HL-60 (cell line): ENCODE measurements at places on chromosomes 2 and 18.
A peak's percentile ranks its signal among the peaks of the same experiment; 100 is the strongest.

GRCh38 chr2:215831296-215831913, 181.9 kb downstream of the MREG start:
- DNase-seq: peak; percentile 32

GRCh38 chr2:207593277-207593676, 31.9 kb downstream of the METTL21A start:
- DNase-seq: no peak

DNA sequence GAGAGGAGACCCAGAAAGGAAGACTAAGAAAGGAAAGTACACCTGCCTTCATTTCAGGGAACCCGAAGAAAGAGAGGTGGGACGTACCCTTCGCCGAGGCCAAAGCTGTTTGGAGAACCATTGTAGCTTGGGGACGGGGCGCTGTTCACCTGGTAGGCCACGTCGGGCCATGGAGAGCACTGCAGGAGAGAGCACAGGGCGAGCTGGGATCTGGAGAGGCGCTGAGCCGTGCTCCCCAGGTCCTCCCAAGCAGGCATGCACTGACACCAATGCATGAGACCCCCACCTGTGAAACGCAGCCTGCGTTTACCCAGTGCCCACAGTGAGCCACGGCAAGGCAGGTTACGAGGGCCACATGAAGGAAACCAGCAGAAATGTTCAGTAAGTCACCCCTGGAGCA, 45.5 kb downstream of the TFCP2L1 start:
- DNase-seq: no peak

DNA sequence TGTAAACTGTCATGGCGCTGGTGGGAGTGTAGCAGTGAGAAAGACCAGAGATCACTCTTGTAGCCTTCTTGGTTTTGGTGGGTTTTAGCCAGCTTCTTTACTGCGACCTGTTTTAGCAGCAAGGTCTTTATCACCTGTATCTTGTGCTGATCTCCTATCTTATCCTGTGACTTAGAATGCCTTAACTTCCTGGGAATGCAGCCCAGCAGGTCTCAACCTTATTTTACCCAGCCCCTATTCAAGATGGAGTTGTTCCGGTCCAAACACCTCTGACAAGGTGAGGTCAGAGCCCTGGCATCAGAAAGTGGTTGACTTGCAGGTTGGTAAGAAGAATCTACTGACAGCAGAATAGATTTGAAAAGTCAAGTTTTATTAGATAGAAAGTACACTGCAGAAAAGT, 55.0 kb upstream of the MSH6 start:
- DNase-seq: no peak

- DNase-seq: no peak
These were observed 68.2 kb downstream of the LRP2 start for GRCh38 chr2:169294001-169294675.

DNA sequence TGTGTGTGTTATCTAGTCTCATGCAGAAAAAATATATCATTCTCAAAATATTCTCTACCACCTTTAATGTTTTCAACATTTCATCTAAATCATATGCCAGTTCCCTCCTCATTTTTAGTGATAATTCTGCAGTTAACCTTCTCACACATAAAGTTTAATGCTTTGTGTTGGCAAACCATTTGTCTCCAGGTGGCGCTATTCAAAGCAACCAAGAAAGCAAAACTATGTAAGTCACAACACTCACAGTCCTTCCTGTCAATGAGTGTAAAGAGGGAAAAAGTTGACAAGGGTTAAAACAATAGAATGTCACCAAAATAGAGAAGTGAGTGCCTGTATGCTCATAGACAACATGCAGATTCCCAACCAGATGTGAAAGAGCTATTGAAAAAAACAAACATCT, 961.6 kb upstream of the LRRTM1 start:
- no peak for DNase-seq

GRCh38 chr18:54191352-54191751, 33.1 kb downstream of the MBD2 start:
- DNase-seq: no peak

DNA sequence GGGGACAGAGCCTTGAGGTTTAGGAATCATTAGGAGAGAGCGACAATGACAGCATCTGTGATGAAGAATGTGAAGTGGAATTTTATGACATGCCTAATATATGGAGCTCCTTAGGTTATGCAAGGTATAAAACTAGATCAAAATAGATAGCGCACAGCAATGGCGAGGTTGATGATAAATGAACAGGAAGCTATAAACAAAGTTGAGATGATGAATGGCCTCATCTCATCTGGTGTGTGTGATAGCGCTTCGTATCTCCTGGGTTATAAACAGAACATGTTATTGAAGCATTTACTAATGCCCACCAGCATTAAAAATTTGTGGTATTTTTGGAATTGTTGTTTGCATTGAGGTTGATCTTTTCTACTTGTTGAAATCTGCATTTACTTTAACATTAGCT, 231.5 kb downstream of the LTBP1 start:
- no peak for DNase-seq

DNA sequence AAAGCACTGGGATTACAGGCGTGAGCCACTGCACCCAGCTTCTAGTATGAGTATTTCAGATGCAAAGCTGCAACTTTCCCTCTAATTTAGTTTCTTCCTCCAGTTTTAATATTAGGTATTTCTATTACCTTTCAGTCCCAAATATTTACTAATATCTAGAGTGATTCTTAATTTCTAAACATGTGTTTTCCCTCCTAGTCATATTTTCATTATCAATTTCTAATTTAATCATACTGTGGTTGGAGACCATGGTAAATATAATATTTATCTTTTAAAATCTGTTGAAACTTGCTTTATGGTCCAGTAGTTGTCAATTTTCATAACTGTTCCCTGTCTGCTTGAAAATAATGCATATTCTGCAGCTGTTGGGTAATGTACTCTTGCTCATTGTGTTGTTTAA, 245.9 kb upstream of the REV1 start:
- no peak for DNase-seq

GRCh38 chr18:8380926-8381325, 228.3 kb upstream of the RAB12 start:
- no peak for DNase-seq

- DNase-seq: no peak
These were observed 735 bp downstream of the NRP2 start for GRCh38 chr2:205682971-205683501.

DNA sequence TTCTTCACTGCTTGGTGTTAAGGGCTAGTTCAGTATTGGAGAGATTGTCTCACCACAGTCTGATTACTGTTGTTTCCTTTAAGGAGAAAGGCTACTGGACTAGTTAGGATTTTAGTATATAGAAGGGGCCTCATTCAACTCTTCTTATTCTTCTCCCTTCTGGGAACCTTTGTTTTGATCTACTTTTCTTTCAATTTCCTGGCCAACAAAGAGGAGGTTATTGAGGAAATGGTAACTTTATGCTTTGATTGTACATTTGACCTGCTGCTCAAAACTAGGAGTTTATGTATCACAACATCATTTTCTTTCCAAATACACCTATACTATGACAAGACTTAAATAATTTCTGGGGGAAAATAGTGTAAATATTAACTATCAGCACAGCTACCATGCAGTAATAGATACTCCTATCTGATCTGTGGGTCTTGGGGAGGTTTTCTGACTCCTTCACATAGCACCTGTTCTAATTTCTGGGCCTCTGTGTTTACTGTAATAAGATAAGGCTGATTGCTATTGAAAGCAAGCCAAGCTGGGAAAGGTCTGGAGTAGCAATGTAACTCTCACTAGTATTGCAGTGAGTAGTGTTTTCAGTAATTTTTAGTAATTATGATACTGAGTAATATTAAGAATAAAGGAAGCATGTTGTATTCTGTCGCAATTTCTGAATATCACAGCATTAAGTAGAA, 395.3 kb downstream of the NUP35 start:
- no peak for DNase-seq

DNA sequence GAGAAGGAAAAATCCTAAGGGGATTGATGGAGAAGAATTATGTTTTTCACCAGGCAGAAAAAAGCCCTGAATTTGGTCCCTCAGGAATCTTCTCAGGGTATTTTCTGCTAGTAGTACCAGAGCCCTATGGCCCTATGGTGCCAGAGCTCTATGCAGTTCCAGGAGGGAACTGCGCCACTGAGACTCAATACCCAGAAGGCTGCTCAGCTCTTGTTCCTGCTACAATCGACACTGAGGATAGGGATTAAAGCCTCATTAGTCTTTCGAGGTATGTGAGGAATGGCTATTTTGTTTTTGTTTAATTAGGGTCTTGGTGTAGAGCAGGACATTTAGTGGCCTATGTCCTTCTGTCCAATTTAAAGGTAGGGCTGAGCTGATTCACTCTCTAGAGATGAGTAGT, 21.7 kb upstream of the PPP3R1 start:
- no peak for DNase-seq

DNA sequence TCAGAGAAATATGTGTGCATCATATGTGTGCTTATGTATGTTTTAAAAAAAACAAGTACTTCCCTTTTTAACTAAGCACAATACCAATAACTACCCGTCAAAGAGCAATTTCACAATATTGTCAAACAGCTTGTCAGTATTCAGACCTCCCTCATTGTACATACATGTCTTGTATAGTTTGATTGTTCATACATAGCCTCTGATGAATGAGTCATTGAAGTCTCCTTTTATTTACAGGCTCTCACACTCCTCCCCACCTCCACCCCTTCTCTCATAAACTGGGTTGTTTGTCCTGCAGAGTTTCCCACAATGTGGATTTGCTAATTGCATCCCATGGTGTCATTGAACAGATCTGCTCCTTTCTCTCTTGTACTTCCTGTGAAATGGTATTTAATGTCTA, 132.8 kb upstream of the L3MBTL4 start:
- DNase-seq: no peak

DNA sequence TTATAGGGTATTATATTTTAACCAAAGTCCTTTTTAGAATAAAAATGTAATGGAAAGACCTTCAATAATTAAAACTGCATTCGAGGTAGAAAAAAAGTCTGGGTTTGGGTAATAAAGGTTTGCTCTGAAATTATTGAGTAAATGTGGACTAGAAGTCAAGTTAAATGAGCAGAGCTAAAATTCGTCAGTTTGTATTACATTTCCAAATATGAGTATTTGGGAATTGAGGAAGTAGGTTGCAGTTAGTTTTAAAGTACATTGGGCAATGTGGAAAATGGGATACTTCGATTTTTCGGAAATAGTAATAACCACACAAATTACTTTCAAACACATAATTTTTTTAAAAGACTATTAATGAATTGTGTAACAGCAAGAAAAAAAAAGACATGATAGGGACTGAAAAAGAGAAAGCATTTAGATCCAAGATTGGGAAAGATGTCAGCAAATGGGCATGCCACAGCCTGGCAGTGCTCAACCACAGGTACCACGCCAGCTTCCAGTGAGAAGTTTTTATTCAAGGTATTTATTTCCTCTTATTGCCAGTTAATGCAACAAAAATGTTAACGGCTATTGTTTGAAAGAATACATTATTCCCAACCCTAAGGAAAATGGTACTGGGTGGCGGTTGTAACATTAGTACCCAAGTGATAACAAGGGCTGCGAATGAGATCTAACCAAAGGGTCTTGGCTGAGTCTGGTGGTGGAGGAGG, 50.0 kb downstream of the TTC39C start:
- DNase-seq: no peak

GRCh38 chr2:60377825-60378224, 175.6 kb downstream of the BCL11A start:
- no peak for DNase-seq

DNA sequence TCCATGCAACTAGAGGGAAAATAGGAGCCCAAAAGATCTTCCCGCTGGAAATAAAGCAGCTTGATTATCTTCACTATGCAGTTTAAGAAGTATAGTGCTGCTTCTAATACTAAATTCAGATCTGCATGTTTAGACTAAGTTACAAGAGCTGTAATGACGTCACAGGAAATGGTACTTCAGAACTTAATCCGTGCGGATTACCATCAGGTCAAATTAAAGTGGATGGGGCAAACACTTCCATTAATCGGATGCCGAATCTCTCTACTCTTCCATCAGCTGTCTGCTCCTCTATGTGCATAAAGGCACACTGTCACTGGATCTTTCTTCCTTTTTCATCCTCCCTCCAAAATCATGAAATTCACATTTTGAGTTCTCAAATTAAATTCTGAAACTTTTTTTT, 52.6 kb downstream of the TRAPPC12 start:
- DNase-seq: no peak
